Posterior vena cava (tissue), 2 donors: ENCODE measurements at places on chromosomes 4 and X. TPM values are rescaled to one million over a fixed set of nuclear protein-coding genes. Genes with fewer than 3 reads are reported as not detected.

GRCh38 chr4:187478292-187479140, 517.1 kb upstream of the ZFP42 start:
- DNase-seq, result no peak

The IL13RA2 gene
- not detected for total RNA-seq

GRCh38 chr4:8203817-8204216, 4.7 kb downstream of the SH3TC1 start:
- DNase-seq, result no peak

The COL4A5 gene
- 31.6 TPM for total RNA-seq

The SPANXN4 gene
- total RNA-seq, result not detected

The DCX gene
- total RNA-seq, result not detected

DNA sequence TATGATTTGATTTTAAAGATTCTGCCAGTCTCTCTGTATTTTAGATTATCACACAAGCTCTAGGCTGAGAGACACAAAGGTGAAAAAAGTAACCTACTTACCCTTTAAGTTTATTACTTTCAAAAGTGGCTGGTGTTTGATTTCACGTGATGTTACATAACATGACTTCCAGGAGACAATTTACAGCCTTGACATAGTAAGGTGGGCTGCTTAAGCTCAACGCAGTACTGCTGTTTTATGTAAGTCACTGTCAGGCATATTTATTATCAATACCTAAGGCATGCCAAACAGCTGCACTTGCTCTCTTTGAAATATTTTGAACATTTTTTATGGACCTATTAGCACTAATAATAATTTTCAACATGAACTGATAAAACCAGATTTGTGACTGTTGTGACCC, 451.5 kb upstream of the FAM241A start:
- DNase-seq, result no peak

The TNMD gene
- not detected for total RNA-seq

The TCEAL6 gene
- total RNA-seq, result not detected

The AMTN gene
- total RNA-seq, result not detected

DNA sequence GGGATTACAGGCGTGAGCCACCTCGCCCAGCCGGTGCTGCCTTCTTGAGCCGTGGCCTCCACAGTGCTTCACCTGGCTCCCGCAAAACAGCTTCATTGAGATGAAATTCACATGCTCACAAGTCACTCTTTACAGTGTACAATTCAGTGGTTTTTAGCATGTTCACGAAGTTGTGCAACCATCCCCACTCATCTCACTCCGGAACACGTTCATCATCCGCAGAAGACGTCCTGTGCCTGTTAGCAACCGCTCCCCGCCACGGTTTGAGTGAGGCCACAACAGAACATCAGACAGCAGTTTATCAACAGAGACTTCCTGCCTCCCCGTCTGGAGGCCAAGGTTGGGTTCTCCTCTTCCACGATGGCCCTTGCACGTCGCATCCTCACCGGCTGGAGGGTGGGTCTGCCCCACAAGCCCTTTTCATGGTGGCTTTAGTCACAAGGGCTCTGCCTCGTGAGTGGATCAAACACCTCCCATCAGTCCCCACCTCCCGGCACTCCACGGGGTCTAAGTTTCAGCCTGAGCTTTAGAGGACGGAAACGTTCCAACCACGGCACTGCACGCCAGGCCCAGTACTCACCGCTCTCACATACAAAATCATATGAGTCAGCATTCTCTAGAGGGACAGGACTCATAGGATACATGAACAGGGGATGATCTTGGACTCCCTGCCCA, 29.6 kb upstream of the SPON2 start:
- DNase-seq, result peak; percentile 84

- DNase-seq, result no peak
Observed at GRCh38 chrX:151966236-151966635, 8.2 kb downstream of the GABRE start.

DNA sequence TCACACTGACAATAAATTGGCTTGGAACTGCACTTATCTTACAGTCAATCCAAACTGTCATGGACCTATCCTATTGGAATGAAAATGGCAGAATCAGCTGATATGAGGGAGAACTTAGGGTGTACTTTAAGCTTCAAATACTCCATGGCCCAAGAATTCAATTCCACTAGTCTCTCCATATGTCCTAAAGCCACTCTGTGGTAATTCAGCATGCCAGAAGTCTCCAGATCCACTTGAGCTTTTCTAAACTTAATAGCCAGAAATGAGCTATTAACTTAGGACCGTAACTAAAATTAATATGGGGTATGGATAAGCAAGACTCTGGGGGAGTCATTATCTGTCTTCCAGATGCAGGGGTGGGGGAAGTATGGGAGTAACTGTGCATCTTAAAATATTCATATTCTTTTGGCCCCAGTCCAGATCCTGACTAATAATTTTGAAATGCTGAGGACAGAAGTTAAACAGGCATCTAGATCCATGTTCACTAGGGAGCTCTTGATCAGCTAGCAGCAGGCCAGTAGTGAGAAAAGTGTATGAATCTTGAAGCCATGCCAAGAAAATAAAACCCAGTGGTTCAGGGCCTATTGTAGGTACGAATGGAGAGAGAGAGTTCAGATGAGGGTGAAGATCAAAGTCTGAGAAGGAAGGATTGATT, 167.6 kb downstream of the DKK2 start:
- DNase-seq, result no peak

DNA sequence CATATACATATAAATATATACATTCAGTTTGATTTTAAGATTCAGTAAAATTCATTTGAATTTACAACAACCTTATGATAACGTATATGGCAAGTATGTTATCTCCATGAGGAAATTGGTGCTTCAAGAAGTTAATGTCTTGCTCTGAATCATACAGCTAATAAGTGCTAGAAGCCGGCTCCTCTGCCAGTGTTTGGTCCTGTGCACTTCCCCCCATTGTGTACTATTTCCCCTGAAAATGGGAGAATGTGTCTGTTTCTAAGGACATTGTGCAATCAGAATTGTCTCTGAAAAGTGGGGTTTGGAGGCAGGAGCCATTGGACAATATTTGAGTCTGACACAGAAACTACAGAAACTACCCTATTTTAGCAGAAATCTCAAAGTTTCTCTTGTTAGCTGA, 135.9 kb downstream of the CPE start:
- no peak for DNase-seq

DNA sequence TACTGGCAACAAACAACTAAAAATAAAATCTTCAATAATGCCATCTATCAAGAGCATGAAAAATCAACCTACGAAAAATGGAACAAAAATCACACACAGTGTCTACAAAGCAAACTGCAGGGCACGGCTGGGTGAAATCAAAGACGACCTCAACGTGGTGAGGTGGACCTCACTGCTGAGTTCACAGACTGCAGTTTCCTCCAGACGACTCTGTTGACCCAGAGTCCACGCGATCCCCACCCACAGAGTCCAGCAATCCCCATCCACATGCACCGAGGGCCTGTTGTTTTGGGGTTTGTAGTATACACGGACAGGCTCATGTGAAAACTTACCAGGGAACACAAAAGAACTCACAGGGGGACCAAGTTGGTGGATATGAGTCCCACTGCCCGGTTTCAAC, 31.1 kb upstream of the GTPBP6 start:
- DNase-seq, result no peak

DNA sequence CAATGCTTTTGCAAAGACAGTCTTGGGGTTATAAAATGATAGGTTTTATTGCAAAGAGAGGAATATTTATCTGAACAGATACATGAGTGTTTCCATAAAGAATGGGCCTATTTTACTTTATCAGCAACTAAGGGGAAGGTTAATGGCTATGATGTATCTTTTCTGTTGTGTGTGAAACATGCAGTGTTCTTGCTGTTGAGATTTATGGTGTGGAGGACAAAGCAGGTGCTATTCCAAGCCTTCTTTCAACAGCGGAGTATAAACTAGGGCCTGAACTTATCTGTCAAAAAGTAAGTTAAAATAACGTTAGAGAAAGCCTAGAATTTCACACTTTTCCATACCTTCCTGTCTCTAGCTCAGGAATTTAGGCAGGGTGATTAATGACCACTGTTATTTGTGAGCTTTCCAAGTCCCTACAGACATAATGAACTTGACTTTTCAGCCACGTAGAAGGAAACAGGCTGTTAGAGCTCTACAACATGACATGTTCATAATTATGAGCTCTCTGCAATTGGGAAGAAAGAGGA, 411.4 kb downstream of the IL1RAPL1 start:
- DNase-seq, result no peak

The DDX3X gene
- total RNA-seq, result 251 TPM

DNA sequence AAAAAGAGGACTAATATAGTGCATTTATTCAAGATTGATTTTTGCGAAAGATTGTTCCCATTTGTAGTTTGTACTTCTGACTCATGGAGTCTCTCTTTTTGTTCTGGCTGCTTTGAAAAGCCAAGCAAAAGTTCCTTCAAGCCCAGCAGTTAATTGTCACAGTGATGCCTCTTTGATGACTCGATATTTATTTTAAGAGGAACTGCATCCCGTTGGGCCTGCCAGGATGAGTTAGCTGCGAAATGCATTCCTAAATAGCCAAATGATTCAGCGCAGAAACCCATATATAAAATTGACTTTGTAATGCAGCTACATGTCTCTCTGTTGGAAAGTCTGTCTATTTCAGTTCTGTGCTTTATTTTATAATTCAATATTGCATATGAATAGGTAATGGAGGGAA, 295.1 kb downstream of the GBA3 start:
- DNase-seq, result no peak

DNA sequence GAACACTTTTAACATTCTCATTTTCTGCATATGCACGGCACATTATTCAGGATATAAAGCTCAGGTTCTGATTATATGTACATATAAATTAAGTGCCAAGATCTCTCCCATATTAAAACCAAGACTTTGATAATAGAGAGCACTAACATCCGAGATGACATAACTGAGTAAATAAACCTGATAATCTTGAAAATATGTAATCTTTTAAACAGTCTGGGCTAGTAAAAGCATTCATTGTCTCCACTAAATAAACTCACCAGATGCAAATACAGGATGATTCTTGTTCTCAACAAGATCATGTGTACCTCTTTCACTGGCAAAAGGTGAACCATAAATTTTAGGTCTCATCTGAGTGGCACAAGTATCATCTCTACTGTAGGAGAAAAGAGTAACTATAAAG, 942.2 kb downstream of the TRAM1L1 start:
- DNase-seq, result no peak

The PABPC1L2A gene
- total RNA-seq, result not detected

DNA sequence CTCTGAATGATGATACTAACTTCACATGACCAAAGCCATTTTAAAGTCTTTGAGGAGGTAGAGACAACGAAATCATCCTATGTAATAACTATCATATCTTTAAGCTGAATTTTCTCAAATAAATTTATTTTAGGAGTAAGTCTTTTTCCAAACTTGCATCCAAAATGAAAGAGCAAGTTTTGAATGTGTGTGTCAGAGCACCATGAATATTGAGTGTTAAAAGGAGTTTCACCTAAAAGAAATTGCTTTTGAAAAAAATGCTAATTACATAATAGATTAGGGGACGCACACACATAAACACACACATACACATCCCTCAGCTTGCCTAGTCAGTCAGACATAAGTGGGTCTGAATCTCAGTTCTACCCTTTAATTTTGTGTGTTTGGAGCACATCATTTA, 1.9 kb downstream of the ANK2 start:
- no peak for DNase-seq

DNA sequence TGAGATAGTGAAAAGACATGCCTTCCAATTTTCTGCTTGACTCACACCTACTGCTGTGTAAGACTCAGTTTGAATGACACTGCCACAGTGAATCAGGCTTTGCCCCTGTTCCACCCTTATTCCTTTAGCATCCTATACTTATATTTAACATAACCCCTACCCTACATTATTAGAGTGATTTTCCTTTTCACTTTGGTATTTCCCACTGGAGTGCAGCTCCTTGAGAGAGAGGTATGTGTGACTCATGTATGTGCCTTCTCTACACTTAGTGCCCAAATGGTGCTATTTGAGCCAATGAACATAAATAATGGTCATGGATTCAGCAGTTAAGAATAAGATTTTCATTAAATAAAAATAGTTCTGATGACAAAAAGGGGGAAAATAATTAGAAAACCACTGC, 69.5 kb downstream of the RRAGB start:
- no peak for DNase-seq

DNA sequence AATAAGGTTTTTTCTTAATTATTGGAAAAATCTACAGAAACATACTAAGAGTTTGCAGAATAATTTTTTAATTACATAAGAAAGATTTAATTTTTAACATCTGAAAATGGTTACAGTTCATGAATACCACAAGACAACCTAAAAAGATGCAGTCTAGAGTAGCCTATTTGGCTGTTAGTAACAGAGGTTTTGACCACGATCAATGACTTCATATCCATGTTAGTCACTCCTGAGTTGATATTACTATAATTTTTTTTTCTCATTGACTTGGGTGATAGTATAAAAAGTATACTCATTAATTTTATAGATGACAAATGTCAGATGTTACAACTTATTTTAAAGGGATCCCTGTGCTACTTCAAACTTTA, 272.5 kb downstream of the DCTD start:
- DNase-seq, result no peak

DNA sequence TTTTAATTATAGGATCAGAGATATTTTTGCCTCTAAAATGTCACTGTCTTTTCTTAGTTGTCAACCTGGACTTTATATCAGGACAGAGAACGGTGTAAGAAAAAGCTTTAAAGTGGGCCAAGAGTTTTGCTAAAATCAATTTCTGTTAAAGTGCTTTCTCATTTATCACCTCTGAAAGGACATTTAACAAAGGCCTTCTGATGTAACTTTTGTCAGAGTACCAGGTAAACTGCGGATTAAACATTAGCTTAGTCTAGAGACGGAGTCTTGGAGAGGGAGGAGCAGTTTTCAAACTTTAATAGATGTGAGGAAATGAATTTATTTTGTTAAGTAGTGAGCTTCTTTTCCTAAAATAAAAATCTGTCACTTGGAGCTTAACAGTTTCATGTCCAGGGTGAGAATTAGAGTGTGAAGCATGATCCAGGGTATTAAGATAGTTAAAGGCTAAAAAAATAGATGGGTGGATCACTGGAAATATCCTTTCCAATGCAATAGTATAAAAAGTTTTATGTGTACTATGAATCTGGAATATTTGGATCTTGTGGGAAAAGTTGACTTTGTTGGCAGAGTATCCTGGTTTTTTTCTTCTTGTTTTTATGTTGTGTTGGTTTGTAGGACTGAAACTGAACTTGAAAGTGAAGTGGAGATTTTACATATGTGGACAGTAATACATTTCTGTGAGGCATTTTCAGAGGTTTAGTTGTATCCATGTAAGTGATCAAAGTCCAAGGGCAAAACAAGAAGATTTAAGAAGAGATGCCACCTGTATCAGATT, 33.6 kb upstream of the BMPR1B start:
- DNase-seq, result no peak

DNA sequence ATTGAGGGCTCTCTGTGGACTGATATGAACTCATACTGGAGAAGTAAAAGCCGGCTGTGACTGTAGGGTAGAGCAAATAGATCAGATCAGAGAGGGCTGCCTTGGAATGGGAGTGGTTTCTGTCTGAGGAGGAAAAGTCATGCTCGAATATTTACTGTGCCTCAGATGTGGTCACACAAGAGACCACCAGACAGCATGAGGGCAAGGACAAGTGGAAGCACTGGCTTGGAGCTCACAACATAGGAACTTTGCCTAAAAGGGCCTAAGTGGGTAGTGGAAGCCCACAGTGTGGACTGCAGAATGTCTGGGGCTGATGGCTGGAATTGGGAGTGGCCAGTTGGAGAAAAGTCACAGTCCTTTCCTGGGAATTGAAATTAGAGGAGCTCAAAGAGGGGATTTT, 19.8 kb downstream of the GLRB start:
- no peak for DNase-seq

- no peak for DNase-seq
Observed at GRCh38 chr4:65724973-65725372, 54.7 kb upstream of the EPHA5 start.

- DNase-seq, result no peak
Observed at GRCh38 chrX:80876877-80877276, 67.2 kb upstream of the BRWD3 start.

- no peak for DNase-seq
Observed at GRCh38 chr4:2910409-2910808, 52.8 kb downstream of the NOP14 start.
